ENCODE measurements at places on chromosomes 6 and 20.

GRCh38 chr20:14189794-14190402, 147.5 kb downstream of the FLRT3 start:
- peak; percentile 7 for DNase-seq

DNA sequence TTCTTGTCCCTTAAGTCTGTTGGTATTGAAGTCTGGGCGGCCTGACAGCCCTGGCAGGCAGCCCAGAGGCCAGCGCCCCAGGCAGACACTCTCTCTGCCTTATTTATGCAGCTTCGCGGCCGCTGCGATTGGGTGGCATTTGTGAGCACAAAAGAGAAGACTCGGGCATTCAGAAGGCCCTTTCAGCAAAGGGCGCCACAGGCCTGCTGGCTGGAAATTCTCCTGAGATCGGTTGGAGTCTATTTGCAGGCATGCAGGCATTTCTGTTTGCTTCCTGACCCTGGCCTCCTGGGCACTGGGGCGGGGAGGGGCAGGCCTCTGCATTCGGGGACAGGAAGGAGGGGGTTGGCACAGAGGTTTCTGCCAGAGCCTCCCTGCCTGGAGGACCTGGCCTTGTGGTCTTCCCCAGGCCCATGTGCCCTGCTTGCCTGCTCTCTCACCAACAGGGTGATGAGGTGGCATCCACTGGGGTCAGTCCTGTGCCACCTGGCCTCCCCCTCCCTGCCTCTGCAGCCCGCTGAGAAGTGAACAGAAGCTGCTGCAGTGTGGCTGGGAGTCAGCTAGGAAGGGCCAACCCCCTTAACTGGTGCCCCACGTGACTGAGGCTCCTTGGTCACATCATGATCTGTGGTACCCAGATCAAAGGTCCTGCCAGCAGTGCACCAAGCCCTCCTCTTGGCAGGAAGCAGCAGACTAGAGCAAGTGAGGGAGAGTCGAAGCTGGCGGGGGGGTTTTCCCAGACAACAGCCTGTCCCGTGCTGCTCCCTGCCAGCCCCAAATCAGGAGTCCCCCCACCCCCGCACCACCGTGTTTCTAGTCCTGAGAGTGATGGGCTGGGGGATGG, 16.6 kb upstream of the CCDC167 start:
- DNase-seq = no peak

- no peak for DNase-seq
Observed at GRCh38 chr6:24600903-24601302, 45.1 kb downstream of the KIAA0319 start.

GRCh38 chr6:24052590-24052961, 73.4 kb upstream of the NRSN1 start:
- DNase-seq = no peak

- no peak for DNase-seq
Observed at GRCh38 chr6:147019001-147019400, 185.2 kb upstream of the STXBP5 start.

DNA sequence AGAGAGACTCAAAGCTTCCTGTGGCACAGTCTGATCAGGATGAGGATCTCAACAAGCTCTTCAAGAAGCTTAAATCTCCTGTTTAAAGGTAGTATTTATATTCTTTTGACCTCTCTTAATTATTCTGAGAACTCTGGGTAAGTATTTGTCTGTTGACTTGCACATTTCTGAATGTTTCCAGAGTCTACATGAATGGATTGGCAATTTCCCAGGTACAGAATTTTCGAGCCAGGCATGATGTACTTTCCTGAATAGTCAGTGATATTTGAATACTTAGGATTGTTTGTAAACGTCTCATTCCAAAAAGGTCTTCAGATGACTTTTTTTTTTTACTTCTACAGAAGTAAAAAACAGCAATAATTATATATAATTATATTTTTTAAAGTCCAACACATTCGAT, 293.4 kb downstream of the TBC1D32 start:
- DNase-seq = no peak

DNA sequence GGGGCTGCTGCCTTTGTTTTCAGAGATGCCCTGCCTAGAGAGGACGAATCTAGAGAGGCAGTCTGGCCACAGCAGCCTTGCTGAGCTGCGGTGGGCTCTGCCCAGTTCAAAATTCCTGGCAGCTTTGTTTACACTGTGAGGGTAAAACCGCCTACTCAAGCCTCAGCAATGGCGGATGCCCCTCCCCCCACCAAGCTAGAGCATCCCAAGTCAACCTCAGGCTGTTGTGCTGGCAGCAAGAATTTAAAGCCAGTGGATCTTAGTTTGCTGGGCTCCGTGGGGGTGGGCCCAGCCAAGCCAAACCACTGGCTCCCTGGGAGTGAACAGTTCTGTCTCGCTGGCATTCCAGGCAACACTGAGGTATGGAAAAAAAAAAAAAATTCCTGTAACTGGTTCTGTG, 970.9 kb downstream of the TBC1D32 start:
- no peak for DNase-seq

GRCh38 chr6:38427492-38428210, 212.1 kb downstream of the BTBD9 start:
- no peak for DNase-seq

GRCh38 chr6:90460051-90460450, 126.8 kb downstream of the MAP3K7 start:
- DNase-seq = no peak

Data from AG04449 (cell line).